Bronchial epithelial cell (primary cell): ENCODE measurements at places on chromosomes 12 and 14.

DNA sequence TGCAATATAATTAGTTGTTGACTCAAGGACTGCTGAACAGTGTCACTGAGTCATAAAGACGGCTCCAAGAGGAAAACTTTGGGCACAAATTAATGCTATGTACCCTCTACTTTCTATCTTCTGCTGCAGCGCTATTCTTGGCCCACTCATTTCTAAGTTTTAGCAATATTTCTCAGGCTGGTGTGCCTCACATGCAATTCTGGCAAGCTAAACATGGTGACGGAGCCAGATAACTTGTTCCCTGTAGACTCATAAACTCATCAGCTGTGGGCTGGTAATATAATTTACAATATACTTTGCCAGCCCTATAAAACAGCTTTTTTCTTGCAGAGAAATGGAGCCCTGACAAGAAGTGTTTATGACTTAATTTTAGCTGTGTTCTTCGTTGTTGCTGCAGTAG, 615.1 kb downstream of the NRXN3 start:
- peak; percentile 28 for DNase-seq

DNA sequence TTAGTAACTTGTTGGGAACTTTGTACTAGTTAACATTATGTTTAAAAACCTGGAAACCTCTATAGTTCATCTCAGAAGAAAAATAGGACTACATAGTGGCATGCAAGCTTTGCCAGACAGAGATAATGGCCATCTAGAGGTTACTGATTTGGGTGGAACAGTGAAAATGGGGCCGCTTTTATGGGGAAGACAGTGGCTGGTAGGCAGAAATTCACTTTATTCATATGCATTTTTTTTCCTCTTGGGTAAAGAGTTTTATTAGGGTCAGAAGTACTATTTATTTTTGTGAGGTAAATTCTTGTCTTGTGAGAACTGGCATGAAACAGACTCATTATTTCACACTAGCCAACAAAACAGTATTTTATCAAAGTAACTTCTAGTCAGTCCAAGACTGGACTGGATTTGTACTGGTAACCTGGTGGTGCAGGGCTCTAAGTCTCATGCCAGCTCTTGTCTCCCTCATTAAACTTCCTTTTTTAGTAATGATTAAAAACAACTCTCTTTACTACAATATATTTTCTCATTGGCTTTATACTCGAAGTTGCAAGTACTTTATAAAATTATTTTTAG, 345.8 kb downstream of the RAD51B start:
- DNase-seq: no peak

DNA sequence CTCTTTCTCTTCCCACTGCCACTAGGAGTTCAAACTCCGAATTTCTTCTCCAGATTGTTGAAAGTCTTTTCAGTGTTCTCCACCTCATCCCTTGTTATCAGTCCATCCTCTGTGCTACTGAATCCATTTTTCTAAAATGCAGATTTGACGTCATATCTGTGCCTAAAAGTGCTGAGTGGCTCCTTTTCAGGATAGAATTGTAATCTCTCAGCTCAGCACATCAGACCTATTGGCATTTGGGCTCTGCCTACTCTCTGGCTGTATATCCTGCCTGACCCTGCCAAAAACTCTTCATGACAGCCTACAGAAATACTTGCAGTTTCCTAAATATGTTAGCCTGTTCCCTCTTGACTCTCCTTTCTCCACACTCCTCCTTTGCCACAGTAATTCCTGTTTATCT, 1.1 kb upstream of the RABGGTA start:
- no peak for DNase-seq

- no peak for DNase-seq
These were observed 2.8 kb upstream of the NINJ2 start for GRCh38 chr12:666066-666465.

GRCh38 chr12:3097836-3098235, 20.7 kb downstream of the TSPAN9 start:
- no peak for DNase-seq

- no peak for DNase-seq
These were observed 77.5 kb downstream of the PELI2 start for GRCh38 chr14:56195704-56196103.

DNA sequence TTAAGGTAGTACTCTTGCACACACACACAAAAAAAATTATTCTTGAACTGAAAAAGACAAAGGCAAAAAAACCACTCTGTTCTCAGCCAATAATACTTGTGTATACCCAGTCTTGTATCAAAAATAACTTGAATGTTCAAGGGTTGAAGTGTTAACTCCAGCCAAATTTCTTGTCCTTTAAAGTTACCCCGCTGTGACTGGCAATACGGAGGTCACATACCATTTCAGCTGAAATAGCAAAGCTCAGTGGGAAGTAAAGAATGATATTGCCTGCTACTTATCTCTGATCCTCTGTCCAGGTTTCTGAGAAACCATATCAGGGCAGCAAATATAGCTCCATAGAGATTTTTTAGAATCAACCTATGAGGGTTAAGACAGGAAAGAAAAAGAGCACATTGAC, 167.4 kb downstream of the C12orf50 start:
- no peak for DNase-seq

DNA sequence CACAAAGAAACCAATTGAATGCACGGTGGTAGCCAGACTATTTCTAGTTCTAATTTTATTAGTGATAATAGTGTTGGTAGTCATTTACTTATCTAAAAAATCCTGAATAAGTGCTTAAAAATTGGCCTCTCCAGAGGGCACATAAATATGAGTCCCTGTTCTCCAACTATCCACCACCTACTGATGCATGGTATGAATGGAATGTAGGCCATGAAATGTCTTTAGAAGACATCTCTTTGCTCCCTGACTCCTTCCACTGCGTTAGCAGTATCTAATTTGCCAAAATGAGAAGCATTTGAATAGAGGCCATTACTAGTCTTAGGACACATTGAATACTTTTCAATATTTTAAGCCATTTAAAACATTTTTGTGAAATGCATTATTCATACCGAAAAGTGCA, 261.7 kb downstream of the LRFN5 start:
- DNase-seq: no peak

DNA sequence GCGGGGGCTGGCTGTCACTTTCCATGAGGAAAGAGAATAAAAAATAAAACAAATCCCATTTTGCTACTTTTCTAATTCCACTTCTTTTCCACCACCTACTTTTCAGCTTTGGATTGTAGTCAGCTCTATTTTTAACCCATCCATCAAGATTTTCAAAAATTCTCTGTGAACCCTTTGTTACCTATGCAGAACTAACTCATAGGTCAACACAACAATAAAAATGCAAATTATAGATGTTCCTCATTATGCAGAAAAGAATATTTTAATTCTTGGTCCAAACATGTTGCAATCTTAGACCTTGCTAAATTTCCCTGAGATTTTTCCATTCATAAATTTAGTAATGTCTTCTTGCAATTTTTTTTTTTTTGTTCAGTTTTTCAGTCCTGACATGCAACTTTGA, 454.5 kb downstream of the ADAMTS20 start:
- DNase-seq: no peak

GRCh38 chr12:4987076-4988046, 56.3 kb upstream of the KCNA5 start:
- DNase-seq: no peak

- DNase-seq: no peak
These were observed 9.3 kb downstream of the TPCN1 start for GRCh38 chr12:113230315-113231234.

DNA sequence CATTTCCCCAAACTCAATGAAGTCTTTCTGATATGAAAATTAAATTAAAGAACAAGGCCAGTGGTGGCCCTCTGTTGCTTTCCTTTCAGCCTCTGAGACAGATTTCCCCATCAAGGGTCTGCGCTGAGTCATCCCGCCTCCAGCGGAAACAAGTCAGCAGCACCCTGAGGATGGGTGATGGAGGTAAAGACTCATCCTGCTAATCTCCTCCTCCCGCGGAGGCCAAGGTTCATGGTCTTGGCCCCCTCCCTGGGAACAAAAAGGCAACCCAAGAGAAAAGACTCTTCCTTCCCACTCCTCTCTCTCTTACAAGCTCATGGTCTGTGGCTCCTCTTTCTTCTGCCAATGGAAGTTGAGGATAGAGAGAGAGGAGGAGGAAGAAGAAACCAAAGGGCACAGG, 9.0 kb upstream of the NUMB start:
- no peak for DNase-seq

GRCh38 chr12:124680863-124681778, 113.7 kb upstream of the NCOR2 start:
- peak; percentile 89 for DNase-seq

DNA sequence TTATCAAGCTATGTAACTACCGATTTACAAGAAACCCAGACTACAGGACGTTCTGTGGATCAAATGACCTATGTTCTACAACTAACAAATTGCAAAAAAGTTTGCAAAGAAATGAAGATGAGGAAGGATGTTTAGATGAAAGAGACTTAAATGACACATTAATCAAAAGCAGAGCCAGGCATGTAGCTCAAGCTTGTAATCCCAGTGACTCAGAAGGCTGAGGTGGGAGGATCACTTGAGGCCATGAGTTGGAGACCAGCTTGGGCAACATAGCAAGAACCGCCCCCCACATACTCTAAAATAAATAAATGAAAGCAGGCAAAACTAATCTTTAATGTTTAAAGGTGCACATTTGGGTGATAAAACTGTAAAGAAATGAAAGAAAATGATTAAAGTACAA, 331.9 kb downstream of the BTG1 start:
- DNase-seq: peak; percentile 85

- DNase-seq: no peak
These were observed 103.3 kb downstream of the CALM1 start for GRCh38 chr14:90499908-90500664.

DNA sequence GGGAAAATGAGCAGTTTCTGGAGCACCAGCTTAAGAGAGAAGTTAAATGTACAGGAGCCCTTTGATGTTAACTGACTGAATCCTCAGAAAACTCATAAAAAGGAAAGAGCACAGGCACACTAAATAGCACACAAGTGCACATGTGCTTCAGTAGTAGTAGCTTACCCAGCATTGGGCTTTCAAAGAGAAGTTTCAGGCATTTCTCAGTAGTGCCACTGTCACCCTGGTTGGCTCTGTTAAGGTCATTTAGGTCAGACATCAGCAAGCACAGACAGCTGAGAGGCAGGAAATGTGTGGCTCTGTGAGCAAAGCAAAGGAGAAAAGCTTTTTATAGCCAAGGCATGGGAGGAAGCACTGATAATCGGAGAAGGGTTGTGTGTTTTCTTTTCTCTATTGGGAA, 96.3 kb upstream of the HIF1A start:
- no peak for DNase-seq

DNA sequence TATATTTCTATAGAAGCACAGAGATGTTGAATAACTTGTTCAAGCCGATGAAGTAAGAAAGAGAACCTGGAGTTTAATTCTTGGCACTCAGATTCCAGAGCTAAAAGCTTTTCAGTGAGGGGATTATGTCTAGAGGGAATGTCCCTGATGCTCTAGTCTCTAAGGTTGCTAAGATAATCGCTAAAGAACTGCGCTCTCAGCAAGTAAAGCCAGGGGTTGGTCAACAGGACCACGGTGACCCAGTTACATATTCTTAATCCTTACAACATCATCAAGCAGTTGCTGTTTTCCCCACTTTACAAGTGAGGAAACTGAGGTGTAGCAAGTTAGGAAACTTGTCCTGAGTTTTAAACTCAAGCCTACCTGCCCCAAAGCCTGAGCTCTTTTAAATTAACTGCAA, 110.8 kb downstream of the DAD1 start:
- DNase-seq: no peak

DNA sequence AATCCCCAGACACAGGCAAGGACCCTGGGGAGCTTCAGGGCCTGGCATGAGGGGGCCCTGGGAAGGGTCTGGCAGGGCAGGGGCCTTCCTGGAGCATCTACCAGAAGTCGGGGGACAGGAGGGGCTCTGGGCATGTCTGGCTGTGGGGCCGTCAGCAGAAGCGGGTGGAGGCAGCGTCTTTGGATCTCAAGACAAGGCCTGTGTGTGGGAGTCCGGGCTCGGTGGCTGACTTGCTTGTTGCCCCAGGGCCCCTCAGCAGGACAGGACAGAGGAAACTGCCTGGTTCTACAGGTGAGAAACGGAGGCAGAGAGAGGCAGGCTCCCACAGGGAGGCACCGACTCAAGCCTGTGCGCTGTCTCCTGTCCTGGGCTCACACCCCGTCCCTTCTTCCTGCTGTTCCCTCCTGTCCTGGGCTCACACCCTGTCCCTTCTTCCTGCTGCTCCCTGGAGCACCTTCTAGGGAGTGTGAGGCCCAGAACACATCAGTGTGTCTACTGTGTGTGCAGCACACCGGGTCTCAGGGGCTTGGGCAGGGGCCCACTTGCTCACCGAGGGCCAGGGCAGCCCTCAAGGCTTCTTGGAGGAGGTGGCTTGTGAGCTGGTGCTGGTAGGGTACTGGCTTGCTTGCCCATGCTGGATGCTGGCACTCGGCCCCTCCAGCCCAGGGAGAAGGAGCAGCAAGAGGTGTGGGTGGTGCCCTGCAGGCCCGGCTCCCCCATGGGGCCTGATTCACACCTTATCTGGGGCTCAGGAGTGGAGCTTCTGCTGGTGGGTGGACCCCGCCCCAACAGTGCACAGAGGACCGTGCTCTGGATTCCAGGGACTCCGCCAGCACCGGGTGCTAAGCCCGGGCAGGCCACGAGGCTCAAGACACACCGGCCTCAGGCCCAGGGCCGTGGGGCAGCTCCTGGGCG, 14.9 kb downstream of the ASPG start:
- peak; percentile 33 for DNase-seq

DNA sequence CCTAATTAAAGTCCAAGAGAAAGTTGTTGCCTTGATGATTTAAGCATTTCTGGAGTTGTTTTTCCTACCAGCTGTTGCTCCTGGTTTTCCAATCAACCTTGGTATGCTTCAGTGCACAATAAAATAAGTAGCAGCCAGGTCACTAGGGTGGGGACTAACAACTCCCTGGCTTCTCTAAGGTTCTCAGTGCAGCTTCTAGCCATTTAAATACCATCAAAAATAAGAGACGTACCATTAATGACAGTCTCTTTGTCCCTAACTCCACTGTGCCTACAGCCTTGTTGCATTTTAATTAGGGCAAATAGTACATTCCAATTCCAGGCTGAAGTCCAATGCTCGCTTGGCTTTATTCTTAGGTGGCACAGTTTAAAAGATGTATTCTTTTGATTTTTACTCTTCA, 11.8 kb downstream of the STON2 start:
- DNase-seq: no peak

DNA sequence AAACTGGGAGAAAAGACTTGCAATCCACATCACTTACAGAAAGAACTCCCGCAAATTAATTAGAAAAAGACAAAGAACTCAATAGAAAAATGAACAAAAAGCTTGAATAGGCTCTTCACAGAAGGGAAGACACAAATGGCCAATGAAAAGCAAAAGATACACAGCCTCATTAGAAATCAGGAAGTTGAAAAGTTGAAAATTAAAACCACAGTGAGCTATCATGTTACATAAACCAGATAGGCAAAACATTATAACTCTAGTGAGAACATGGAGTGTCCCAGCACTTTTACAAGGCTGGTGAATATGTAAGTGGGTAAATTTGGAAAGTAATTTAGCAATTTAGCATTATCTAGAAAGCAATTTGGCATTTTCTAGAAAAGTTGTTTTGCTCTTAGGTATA, 158.4 kb upstream of the RASSF8 start:
- DNase-seq: no peak

- peak; percentile 88 for DNase-seq
These were observed 32.1 kb upstream of the GSG1 start for GRCh38 chr12:13135371-13136178.
